ENCODE measurements at places on chromosomes 13 and 19.

DNA sequence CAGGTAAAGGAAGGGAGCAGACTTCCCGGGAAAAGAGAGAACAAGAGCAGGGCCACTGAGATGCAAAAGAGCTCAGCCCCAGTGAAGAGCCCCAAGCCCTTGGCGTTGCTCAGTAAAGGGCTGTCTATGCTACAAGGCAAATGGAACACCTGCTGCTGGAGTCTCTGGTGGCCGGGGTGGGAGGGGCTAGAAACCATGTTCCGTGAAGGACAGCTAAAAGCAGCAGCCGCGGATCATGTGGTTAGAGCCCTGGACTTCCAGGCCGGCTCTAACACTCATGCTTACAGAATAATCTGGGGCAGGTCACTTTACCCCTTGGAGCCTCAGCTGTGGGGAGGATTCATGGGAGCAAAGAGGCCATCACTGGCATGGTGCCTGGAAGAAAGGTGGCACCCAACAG is 17.8 kb downstream of the POU2F2 start:
- no peak for DNase-seq

DNA sequence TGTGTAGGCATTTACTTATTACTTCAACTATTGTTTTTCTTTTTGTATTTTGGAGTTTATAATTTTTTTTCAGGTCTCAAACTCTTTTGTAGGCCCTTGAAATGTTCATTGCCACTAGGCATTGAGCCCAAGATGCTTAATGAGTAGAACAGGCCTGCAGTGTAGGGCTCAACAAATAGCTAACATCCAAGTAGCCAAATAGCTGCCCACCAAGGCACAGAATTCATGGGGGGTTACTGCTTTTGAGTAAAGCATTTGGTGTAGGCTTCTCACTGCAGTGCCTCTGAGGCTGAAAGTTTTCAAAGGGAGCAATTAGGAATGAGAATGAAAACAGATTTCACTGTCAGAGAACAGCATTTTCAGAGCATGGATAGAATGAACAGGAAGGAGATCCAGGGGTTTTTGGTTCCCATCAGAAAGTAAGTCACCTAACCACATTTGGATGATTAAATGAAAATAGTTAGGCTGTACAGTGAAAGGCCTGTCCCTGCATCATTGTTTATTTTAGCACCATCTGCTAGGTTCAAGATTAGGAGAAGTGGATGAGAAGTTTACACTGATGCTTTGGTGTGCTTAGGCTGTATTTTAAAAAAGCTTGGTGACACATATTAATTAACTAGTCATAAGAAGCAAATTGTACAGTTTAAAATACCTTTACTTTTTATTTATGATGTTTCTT is 61.0 kb downstream of the EDNRB start:
- no peak for DNase-seq

DNA sequence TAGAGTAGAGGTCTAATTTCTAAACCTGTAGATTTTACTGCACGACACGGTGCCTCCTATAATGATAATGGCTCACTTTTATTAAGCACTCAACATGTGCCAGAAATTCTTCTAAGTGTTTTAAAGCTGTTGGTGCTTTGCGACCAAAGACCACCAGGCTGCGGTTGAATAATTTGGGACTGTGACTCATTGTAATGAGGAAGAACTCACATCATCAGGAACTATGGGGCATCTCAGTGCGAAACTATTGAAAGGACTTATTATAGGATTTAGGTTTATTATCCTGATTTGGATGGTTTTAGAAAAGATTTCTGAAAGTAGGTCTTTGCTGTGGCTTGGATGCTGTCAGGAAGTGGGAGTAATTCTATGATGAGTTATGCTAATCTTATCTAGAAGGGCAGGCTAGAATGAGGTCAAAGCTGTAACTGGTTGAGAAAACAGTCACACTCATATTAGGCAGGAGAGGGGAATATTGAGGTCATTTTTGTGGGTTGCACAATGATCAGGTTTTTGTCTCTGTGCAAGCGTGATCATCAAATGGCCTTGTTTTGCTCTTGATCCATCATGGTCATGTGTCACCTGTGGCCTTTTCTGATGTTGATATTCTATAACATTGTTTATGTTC is 266.8 kb downstream of the PCDH20 start:
- DNase-seq, result no peak

GRCh38 chr19:44512326-44513298 is 12.3 kb upstream of the ZNF180 start:
- DNase-seq, result no peak

DNA sequence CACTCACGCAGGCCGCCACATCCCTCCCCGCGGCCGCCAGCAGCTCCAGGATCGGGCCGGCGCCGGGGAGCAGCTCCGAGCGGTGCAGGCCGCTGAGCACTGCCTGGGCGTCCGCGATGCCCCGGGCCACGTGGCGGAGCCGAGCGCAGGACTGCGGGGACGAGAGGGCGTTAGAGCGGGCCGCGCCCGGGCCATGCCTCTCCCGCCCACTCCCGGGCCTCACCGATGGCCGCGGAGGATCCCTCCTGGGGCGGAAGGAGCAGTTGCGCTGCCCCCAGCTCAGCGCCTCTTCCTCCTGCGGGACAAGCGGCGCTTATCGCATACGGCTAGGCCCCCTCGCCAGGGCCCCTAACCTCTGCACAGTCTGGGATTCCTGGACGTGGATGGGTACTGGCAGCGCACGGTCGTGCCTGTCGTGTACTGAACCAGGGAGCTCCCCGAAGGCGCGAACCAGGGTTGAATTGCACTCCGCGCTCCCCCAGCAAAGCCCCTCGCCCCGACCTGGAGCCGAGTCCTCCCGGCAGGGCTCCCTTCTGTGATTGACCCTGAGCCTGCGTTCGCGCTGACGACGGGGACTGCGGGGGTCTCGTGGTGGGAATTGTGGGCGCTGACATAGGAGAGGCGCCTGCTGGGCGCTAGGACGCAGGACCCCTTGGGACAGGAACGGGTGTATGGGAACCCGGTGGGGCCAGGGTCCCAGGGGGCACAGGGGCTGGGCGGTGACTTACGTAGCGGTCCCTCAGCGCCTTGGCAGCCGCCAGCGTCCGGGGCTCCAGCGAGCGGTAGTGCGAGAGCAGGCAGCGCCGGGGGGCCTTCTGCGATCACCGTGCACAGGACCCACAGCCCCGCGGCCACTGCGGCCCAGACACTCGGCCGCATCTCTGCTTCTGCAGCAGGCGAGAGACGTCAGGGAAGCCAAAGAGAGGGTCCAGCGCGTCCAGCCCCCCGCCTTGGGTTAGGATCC is 673 bp downstream of the IFNL4 start:
- no peak for DNase-seq

GRCh38 chr19:46392837-46393236 is 20.5 kb downstream of the CCDC8 start:
- DNase-seq, result no peak

- DNase-seq, result no peak
Measured at GRCh38 chr13:40549500-40550094, 116.8 kb downstream of the FOXO1 start.

DNA sequence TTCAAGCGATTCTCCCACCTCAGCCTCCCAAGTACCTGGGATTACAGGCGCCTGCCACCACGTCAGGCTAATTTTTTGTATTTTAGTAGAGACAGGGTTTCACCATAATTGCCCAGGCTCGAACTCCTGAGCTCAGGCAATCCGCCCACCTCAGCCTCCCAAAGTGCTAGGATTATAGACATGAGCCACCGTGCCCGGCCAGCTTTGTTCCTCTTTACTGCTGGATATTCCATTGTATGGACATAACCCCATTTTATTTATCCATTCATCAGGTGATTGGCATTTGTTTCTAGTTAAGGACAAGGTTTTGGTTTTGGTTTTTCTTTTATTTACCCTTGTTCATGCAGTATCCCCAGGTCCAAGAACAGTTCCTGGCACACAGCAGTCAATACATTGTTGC is 4.1 kb upstream of the RPS9 start:
- no peak for DNase-seq

GRCh38 chr19:16889883-16890460 is 1.2 kb downstream of the F2RL3 start:
- no peak for DNase-seq

- DNase-seq, result no peak
Measured at GRCh38 chr13:109146912-109147647, 517.7 kb downstream of the MYO16 start.

GRCh38 chr19:19033426-19034203 is at the start of the genes ARMC6 and SUGP2:
ARMC6 (plus strand) TSS chr19:19033603; CDS start chr19:19034210, 607 bp downstream.
SUGP2 (minus strand) TSS chr19:19033517; CDS start chr19:19031071, 2,446 bp downstream.
- DNase-seq, result no peak

DNA sequence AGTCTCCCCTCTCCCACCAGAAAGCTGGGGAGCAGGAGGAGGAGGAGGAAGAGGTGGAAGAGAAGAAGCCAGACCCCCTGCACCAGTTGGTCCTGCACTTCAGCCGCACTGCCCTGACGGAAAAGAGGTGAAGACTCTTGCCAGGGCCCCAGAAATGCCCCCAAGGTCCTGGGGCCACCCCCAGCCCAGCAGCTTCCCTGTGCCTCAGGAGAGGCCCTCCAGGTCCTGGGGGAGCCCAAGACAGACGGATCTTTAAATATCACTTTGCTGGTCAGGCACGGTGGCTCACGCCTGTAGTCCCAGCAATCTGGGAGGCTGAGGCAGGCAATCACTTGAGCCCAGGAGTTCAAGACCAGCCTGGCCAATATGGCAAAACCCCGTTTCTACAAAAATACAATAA is 88.8 kb downstream of the MAP4K1 start:
- no peak for DNase-seq

DNA sequence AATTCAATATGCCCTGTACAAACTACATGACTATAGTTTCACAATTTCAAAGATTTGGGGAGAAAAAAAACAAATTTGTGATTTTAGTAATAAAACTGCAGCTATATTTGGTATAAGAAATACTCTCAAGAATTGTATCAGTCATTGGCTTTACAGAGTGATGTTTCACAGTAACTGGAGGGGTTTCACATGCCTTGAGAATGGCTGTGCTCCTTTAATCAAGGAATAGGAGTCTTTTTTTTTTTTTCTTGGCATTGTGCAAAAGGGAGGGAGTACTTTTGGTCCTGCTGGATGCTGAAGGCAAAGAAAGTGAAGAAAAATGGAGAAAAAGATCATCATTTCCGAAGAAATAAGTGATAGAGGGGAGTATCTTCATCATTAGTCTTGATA is 6.8 kb downstream of the ZNF507 start:
- DNase-seq, result no peak

DNA sequence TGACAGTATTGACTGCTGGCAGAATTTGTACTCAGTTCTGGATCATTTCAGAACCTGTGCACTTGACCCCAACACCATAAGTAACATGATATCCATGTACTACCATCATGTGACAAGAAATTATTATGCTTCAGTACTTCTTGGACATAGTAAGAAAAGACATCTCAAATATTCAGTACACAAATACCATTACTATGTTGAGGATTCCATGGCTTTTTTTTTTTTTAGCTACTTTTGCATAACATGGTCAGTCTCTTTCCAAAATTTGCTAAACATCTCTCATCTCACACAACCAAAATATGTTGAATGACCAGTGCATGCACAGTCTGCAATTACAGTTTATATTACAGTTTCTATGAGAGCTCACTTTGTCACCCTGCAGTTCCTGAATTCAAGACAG is 85.3 kb downstream of the FLT1 start:
- DNase-seq, result no peak

DNA sequence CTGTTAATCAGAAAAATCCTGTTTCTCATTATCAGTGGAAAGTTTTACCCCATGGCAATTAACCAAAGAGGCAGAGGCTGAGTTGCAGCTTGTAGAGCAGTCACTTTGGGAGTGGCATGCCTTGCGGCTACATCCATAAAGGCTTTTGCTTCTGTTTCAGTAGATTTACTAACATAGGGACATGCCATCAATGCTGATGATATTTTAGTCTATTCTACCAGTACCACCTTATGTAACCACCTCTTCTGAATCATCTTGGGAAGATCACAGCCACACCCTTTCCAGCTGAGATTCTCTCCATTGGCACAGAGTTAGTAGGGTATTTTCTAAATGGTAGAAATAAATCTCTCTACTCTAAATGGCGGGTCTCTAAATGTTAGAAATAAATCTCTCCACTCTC is 37.5 kb downstream of the POSTN start:
- DNase-seq, result no peak

- no peak for DNase-seq
Measured at GRCh38 chr19:45140144-45140503, 20.7 kb downstream of the NKPD1 start.

DNA sequence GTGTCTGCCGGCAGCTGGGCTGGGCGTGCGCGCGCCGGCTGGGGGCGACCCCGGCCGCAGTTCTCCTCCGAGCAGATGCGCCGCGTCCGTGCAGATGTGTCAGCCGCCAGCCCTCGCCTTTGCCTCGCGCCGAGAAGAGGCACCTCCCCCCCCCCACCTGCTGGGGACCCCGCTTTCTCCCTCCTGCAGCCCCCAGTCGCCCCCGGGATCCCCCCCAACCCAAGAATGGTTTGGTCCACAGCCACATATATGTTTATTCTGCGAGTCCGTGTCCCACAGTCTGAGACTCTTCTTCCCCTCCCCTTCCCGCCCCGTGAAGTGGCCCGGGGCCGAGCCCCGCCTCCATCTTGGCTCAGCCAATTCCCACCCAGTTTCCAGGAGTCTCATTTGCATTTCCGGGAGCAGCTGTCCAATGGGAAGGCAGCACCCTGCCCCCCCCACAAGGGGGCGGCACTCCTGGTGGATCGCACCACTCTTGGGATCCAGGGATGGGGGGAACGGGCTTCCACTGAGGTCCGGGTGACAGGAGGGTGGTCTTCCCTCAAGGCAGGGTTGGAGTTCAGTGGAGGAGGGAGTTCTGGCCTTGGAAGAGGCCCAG is 8.6 kb downstream of the ISOC2 start:
- DNase-seq, result no peak

DNA sequence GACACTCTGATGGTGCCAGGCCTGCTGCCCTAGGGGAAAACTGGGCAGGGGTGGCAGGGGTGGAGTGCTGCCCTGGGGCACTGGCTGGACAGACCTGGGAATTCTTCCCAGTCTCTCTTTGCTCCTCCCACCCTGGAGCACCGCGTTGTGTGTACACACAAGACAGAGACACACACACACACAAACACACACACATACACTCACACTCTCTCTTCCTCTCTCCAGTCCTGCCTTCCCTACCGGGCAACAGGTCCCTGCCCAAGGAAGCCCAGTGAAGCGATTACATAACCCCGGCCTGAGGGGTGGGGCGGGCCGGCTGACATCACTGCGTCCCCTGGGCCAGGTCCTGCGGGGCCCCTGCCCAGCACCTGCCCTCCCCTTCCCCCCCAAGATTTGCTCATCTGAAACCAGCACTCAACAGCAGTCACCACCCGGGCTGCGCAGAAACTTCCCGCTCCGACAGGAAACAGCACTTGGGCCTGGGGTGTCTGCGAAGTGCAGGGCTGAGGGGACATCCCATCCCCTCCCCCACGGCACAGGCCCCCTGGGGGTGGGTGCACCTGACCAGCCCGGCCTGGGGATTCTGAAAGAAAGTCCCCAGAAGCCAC is 1.2 kb downstream of the MKNK2 start:
- no peak for DNase-seq

DNA sequence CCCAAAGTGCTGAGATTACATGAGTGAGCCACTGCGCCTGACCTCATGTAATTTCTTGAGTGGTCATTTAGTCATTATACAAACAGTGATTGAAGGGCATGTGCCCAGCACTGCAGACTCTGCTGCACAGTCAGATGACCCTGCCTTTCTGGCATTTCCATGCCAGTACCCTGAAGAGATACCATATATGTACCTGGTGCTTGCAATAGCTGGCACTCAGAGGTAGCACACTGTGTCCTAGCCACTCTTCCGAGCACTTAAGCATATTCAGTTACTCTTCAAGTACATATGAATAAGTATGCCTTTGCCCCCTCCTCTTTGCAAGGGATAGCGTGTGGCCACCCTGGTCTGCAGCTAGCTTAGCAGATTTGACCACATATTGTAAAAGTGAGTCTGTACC is 15.5 kb downstream of the STX10 start:
- no peak for DNase-seq

GRCh38 chr13:37632294-37632693 is 33.7 kb upstream of the POSTN start:
- no peak for DNase-seq
